Testis (tissue), 5 donors: ENCODE measurements at places on chromosomes 3 and 15.

DNA sequence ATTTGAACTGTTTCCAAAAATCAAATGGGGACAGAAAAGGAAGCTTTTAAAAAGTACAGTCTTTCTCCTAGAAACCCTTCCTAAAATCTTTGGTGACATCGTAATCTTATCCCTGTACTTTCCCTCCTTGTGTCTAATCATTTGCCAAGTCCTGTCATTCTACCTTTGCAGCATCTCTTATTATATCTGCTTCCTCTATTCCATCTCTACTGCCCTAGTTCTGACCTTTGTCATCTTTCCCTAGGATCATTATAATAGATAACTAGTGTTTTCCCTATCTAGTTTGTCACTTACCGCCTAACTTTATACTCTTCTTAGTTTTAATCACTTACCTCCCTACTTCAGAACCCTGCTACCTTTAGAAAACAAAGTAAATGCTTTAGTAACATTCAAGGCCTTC, 11.6 kb downstream of the USP8 start:
- no peak for DNase-seq

DNA sequence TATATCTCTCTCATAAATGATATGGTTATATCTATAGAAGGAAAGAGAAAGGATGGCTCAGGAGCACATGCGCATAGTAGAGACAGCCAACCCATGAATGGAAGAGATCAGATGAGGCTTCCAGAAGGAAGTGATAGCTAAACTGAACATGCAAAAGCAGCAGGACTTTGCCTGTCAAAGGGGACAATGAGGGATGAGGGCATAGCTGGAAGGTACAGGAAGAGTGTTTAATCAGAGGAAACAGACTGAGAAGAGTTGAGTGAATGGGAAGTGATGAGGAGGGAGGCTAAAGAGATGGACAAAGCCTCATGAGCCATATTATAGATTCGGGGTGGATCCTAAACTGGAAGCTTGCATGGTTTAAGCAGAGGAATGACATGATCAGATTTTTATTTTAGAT, 26.5 kb upstream of the VEPH1 start:
- no peak for DNase-seq

GRCh38 chr3:127043041-127043641, 60.2 kb downstream of the PLXNA1 start:
- DNase-seq = no peak

DNA sequence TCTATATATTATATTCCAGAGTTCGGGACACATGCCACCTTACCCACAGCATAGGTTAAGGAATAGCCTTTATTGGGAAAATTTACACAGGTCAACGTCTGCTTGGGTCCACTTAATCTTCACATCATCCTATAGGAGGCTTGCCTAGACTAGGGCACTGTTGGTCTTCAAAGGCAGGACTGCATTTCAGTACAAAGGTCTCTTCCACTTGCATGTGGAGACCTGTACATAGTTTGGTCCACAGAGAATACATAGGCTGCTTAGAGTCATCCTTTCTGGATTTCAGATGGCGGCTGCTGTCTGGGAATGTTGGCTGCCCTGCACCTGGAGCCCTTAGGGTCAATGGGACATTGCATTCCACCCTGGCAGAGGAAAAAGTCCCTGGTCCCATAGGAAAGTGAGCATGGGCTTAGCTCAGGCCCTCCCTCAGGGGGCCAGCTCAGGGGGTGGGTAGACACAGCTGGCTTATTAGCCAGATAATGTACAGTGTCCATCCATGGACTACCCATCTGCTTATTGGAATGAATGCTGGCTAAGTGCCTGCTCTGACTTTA, 75.3 kb upstream of the TGFBR2 start:
- no peak for DNase-seq

DNA sequence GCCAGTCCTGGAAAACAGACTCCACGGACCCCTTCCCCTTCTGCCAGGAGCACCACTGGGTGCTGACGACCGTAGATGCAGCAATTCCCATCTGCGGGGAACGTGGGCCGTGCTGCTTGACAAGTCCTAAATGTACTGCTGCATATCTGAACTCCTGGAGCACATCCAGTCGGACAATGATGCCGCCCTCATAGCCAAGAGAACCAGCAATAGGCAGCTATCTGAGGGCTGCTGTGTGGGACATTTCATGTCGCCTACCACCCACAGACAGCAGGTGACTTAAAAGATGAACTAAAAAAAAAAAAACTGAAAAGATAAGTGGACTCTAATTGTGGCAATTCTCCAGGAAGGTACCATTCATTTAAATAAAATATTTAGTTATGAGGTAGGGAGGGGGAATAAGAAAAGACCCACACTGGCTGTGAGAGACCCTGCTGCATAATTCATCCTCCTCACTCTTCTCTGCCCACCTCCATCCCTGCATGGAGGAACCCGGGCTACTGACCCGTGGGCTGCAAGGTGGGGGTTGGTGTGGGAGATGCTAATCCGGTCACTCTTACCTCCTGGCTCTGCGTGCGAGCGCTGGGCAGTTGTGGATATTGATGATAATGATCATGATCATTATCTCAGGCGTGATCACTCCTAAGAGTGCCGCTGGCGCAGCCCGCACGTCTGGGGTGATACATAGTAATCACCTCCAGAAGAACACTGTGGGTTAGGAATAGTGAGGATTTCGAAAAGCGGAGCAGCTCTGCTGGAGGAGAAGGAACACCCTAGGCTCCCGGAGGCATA, 28.3 kb downstream of the ALS2CL start:
- DNase-seq = no peak

DNA sequence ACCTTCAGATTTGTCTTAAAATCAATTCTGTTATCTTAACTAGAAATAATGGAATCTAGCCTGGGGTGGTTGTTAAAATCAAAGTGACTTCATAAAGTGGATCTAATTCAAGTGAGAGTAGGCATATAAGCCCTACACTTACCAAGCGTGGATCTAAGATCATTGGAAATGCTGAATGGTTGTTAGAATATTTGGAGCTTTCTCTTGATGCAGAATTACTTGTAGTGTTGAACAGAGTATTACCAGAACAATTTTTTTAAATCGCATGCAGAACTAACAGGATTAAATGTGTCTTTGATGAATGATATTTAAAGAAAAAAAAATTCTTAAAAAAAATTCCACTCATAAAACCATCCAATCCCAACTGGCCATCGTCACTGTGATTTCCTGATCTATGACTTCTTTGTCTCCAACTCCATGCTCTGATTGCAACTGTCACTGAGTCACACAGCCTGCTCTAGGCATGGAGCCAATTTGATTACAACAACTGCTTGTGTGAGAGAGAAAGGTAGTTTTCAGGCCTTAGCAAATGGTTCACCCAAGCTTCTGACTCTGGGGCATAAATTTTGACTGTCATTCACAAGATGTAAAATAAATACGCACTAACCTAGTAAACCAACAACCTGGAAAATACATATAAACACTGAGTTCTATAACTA, 25.9 kb upstream of the SPRED1 start:
- DNase-seq = peak; percentile 64

DNA sequence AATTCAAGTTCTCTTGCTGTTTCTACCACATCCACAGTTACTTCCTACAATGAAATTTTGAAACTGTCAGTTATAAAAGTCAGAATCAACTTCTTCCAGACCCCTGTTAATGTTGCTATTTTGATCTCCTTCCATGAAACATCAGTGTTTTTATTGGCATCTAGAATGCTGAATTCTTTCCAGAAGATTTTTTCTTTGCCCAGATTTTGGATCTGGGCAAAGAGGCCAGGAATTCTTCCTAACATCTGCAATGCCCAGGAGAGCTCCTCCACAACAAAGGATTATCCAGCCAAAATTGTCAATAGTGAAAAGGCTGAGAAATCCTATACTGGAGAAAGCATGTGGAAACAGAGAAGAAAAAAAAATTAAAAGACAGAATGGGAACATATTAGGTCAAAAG, 75.5 kb downstream of the SERPINI1 start:
- no peak for DNase-seq
